ENCODE measurements at places on chromosomes 13 and 19. TPM values are rescaled to one million over a fixed set of nuclear protein-coding genes. Genes with fewer than 3 reads are reported as not detected.

- DNase-seq: no peak
These were observed 110.4 kb upstream of the SOX1 start for GRCh38 chr13:111956261-111957151.

DNA sequence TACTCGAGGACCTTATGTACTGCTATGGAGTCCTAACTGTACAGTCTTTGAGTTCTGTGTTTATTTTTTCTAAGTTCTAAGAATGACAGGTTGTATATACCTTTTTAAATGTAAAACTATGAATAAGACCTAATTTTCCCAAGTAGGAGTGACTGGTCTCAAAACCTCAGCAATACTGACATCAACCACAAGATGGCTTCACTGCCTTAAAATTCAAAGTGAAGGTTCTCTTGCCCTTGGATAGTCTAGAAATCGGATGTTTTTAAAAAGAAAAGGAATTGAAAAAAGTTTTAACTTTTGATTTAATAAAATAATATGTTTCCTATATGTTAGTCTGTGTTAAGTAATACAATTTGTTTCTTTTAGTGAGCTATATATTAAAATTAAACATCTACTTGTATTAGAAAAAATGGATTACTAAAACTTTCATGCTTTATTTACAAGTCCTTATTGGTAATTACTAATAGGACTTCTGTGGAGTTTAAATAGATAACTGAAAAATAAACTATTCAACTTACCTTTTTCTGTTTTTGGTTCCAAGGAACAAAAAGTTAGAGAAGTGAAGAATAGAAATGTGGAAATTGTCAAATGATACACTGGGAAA, 52.0 kb downstream of the TDRD3 start:
- DNase-seq: no peak

- DNase-seq: peak; percentile 97
These were observed 7.1 kb upstream of the ERVV-2 start for GRCh38 chr19:53037101-53038097.

DNA sequence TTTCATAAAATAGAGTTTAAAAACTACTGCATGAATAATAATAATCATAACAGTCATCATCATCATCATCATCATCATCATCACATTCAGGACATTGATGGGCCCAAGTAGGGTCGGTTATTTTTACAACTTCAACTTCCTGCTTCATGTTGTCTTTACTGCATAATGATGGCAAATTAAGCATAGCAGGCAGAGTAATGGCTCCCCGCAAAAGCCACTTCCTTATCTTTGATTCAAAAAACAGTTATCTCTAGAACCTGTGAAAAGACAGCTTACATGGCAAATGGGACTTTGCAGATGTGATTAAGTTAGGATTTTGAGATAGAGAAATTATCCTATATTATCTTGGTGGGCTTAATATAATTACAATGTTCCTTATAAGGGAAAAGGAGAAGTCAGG, 792.9 kb downstream of the LIG4 start:
- DNase-seq: no peak

- DNase-seq: no peak
These were observed 51.5 kb upstream of the FAM216B start for GRCh38 chr13:42729857-42730402.

- no peak for DNase-seq
These were observed 2.2 kb downstream of the FFAR1 start for GRCh38 chr19:35349614-35350521.

The ELAVL1 gene
- total RNA-seq: 25.7 TPM

GRCh38 chr13:20799726-20800416, 26.1 kb upstream of the EEF1AKMT1 start:
- DNase-seq: no peak

The C1QTNF9B gene
- total RNA-seq: not detected
